ENCODE measurements at places on chromosomes 2 and 18. TPM values are rescaled to one million over a fixed set of nuclear protein-coding genes. Genes with fewer than 3 reads are reported as not detected.

The ANKRD44 gene
- total RNA-seq: 26.0 TPM

DNA sequence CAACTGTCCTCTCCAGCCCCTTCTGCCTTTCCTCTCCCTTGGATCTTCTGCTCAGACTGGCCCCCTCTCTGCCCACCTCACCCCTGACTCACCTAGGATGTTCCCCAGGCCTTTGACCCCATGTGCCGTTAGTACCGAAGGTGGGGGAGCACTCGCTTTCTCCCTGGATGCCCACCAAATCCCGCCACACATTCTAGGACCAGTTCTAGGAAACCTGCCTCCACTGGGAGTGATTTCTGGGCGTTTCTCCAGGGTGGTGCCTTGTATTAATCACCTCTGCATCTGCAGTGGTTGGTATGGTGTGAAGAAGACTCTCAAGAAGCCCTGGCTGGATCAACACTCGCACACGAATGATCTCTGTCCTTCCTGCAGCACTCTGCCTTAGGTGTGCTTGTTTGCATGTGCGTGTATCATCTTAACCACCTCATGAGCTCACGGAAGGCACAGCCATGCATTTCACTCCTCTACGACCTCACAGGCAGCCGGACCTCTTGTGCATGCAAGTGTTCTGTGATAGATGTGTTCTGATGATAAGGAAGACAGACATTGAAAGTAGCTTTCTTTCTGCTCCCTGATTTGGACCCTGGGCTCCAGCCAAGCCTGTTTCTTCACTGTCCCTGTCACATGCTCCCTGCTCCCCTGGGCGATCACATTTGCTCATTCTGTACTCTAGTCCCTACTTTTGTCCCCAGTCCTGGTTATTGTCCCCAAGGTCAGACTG is 69.4 kb downstream of the LIPG start:
- DNase-seq: peak; percentile 64

The PPP1R1C gene
- total RNA-seq: not detected

- no peak for DNase-seq
Observed at GRCh38 chr18:677951-678381, 20.5 kb downstream of the TYMS start.

GRCh38 chr18:11047817-11048216 is 101.6 kb downstream of the PIEZO2 start:
- DNase-seq: no peak

- no peak for DNase-seq
Observed at GRCh38 chr2:2703762-2704427, 372.8 kb upstream of the MYT1L start.

GRCh38 chr2:173059292-173059691 is 16.4 kb upstream of the MAP3K20 start:
- DNase-seq: no peak

The SALL3 gene
- total RNA-seq: not detected

The AMER3 gene
- not detected for total RNA-seq

- DNase-seq: no peak
Observed at GRCh38 chr2:30147196-30147714, 448 bp downstream of the YPEL5 start.

- DNase-seq: no peak
Observed at GRCh38 chr2:61354543-61355197, 116.2 kb downstream of the USP34 start.

The KIF1A gene
- not detected for total RNA-seq

The TCF4 gene
- total RNA-seq: 159 TPM

GRCh38 chr2:25251422-25252273 is 83.3 kb upstream of the POMC start:
- no peak for DNase-seq

The ASXL3 gene
- total RNA-seq: 1.5 TPM

The EMILIN1 gene
- 77.4 TPM for total RNA-seq

DNA sequence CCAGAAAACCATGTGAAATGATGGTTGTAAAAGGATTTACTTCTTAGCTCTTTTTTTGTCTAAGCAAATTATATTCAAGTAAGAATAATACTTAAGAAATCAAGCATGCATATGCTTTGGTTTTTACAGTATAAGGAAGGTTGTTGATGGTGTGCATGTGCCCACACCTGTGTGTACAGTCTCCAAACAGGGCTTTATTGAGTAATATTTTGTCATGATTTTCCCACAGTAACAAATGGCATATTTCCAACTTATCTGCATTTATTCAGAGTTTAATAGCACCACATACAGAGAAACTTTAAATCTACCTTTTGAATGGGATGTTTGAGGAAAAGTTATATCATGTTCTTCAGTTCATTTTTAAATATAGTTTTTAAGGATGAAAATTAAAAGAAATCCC is 76.5 kb upstream of the DSG1 start:
- DNase-seq: no peak

- no peak for DNase-seq
Observed at GRCh38 chr2:133142087-133142486, 426.2 kb downstream of the NCKAP5 start.

- DNase-seq: no peak
Observed at GRCh38 chr2:64947885-64948284, 41.3 kb upstream of the SLC1A4 start.

GRCh38 chr18:67104700-67105284 is 411.7 kb downstream of the DSEL start:
- no peak for DNase-seq

Data from mesenteric fat pad (tissue), 1 donor.